Ureter (tissue), 1 donor: ENCODE measurements at places on chromosomes 4 and X. TPM values are rescaled to one million over a fixed set of nuclear protein-coding genes. Genes with fewer than 3 reads are reported as not detected.

- peak; percentile 60 for DNase-seq
These were observed 78.1 kb upstream of the BOD1L1 start for GRCh38 chr4:13705521-13706041.

ERCC6L gene
- total RNA-seq, result 0.26 TPM

- no peak for DNase-seq
These were observed 100.4 kb upstream of the FAM9B start for GRCh38 chrX:9134366-9134765.

- no peak for DNase-seq
These were observed 5.0 kb downstream of the SYN1 start for GRCh38 chrX:47614618-47615017.

DNA sequence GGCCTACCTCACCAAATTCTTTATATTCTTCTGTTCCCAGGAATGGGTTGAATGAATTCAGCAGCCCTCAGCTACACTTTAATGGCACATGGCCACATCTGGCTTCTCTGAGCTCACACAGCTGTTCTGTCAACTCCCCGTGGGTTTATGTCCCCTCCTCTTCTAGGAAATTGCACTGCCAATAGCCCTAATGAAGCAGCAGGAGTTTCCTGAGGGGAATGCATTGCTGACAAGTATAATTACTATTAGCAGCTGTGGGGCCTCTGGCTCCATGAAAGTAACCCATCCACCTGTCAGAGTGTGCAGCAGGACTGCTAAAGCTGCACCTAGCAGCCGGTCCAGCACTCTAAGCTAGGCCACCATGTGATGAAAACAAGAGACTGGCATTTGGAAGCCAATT, 50.3 kb downstream of the FTHL17 start:
- DNase-seq, result no peak

DNA sequence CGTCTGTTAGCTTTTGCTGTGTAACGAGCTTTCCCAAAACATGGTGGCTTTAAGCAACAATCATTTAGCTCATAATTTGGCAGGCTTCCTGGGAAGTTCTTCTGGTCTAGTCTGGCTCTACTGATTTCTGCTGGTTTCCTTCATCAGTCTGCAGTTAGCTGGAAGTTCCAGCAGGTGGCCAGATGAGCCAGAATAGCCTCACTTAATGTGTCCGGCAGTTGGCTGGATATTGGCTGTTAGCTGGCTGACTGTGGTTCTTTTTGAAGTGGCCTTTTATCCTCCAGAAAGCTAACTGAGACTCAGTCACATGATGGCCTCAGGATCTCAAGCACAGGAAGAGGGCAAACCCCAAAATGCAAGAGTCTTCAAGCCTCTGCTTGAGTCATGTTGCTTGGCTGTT, 34.9 kb downstream of the FTHL17 start:
- no peak for DNase-seq

GRCh38 chr4:87838890-87839591, 6.3 kb downstream of the MEPE start:
- no peak for DNase-seq

GRCh38 chr4:146224326-146224966, 10.1 kb downstream of the REELD1 start:
- DNase-seq, result no peak

LPAR4 gene
- 0.18 TPM for total RNA-seq

ARX gene
- not detected for total RNA-seq

DNA sequence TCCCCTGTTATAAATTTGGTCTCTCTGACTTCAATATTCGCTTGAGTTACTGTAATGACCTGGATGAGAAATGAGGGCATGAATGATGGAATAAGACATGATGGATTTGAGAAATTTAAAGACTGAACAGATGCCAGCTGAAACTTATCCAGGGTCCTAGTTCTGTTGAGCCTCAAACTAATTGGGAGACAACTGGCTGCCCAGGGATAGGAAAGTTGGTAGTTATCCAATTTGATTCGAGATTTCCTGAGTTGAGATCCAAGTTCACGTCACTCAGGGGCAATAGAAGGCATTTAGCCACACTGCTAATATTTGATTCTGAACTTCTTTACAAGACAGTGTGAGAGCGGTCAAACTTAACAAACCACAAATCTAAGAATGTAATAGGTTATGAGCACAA, 159.0 kb upstream of the CXCL13 start:
- DNase-seq, result no peak

DNA sequence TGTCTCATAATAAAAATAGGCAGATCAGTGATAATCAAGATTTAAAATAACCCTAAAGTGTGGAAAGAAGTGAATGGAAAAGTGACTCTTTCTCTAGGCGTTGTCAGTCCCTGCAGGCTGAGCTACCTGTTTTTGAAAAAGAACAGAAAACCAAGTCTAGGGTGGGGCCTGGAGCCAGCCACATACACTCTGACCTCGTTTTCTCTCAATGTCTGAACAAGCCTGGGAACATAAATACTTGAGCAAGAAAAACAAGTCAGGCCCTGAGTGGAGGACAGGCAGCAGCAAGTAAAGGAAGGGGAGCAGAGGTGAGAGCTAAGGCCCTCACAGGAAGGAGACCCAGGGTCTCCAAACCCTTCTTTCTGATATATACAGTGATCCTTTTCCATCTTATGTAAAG, 91.7 kb upstream of the HPF1 start:
- peak; percentile 70 for DNase-seq

MAGEB2 gene
- total RNA-seq, result not detected

BEX5 gene
- 3.7 TPM for total RNA-seq

DNA sequence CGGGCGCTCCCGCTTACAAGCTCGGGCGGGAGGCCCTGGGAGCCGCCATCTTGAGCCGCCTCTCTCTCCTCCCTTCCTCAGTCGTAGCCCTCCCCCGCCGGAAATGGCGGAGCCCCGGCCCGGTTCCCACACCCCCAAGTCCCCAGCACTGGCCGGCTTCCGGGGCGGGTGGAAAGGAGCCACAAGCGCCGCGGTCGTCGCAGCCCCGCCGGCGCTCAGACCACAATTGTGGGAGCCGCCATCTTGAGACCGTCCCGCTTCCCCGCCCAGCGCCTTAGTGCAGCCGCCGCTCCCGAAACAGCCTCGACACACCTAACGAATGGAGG, 531 bp downstream of the HCFC1 start:
- DNase-seq, result peak; percentile 94

ZFYVE28 gene
- 19.8 TPM for total RNA-seq

GRCh38 chrX:150358651-150359050, 4.5 kb upstream of the MAMLD1 start:
- DNase-seq, result peak; percentile 2

DMP1 gene
- total RNA-seq, result not detected

MAGEA10 gene
- total RNA-seq, result not detected

- no peak for DNase-seq
These were observed 82.8 kb downstream of the CPZ start for GRCh38 chr4:8675383-8675782.

POU4F2 gene
- not detected for total RNA-seq

DNA sequence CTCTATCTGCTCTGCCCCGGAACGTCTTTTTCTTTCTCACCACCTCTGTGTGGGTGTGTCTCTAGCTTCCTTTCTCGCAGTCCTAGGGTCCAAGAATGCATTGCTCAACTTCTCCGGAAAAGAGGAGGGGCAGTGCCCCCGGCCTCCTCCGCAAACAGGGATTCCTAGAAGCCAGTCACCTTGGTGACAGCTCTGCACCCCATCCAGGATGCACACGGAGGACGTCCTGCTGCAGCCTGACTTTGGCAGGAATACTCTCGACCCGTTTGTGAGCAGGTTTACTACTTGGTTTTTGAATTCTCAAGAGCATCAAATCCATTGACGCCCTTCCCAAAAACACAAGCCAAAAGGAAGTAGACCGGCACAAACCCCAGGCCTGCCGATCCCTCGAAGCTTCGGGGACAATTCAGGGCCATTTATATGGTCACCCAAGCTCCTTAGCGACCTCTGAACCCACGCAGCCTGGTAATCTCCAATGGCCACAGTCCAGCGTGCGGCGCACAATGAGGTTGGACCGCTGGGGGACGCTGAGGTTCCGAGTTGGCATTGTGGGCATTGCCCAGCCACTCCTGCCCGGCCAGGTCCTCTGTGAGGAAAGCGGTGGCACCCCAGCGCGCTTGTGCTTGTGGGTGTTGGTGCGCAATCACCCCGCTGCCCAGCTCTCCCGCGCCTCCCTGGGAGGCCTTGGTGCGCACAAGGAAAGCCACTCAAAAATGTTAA, 9.8 kb downstream of the NKX3-2 start:
- no peak for DNase-seq

NDST3 gene
- total RNA-seq, result not detected

GALNTL6 gene
- 0.29 TPM for total RNA-seq

DNA sequence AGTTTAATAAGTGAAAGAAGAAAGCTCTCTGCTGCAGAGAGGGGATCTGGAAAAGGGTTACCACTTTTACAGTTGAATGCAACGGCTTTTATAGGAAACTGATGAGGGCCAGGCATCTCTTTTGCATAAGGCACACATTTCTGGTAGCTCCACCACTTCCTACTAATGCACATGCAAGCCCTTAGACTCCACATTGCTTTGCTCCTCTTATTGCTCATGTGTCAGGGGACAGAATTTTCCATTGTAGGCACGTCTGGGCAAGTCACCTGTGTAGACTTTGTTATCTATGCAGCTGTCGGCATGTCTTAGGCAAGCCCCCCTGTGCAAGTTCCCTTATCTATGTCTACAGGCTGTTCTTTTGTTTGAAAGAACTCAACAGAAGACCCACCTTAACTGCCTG, 294.6 kb upstream of the STS start:
- no peak for DNase-seq

GRCh38 chr4:177740563-177740962, 298.3 kb upstream of the AGA start:
- DNase-seq, result no peak

GRCh38 chr4:126479709-126480108, 1153.0 kb upstream of the INTU start:
- no peak for DNase-seq

DGAT2L6 gene
- not detected for total RNA-seq

DNA sequence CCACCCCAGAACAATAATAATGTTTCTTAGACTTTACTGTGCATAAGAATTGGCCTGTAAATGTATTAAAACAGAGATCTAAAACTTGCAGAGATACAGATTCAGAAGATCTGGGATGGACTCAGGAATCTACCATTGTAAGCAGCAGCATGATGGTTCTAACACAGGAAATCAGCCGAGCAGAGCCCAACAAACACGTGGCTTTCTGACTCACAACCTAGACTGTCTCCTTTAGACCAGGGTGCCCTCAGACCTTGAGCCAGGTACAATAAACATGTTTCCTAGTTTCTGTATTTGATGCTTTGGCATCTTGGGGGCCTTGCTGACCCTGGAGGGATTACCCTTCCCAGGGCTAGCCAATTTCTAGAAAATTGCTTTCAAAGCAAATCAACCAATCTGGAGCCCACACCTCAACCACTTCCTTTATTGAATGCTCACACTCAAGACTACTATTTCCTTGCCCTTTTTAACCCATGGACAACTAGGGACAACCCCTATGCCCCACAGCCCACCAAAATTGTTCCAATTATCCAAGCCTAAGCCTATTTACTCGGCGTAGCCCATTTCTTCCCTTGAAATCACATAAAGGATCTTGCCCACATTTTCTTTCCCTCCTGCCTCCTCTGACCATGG, 80.5 kb downstream of the TBC1D9 start:
- DNase-seq, result no peak

TBC1D14 gene
- total RNA-seq, result 44.8 TPM

DNA sequence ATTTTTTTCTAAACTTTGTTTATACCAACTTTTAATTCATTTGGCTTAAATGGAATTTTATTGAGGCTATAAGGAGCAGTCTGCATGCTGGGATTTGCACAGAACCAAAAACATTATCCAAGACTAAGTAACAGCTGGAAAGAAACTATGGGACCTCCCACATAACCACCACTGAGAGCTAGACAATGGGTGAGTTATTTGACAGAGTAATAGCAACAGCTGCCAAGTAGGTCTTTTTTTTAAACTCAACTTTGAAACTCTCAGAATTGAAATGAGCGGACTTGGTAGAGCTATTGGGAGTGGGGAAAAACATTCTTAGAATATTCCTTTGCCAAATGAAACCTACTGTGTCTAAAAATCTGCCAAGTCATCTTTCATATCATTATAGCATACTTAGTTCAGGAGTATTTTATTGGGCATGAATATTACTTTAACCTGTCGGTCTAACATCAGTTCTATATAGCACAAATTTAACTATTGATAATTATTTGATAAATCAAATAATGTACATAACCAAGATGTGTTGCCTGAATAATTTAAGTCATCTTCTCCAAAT, 1428.0 kb downstream of the PCDH7 start:
- DNase-seq, result no peak

- no peak for DNase-seq
These were observed 33.5 kb downstream of the HTRA3 start for GRCh38 chr4:8303081-8303480.

- no peak for DNase-seq
These were observed 260.6 kb downstream of the TRIML1 start for GRCh38 chr4:188399834-188400233.

GRCh38 chr4:25146076-25146475, 14.2 kb downstream of the SEPSECS start:
- DNase-seq, result no peak

- no peak for DNase-seq
These were observed 82.3 kb downstream of the PRSS12 start for GRCh38 chr4:118270492-118270891.

AWAT2 gene
- not detected for total RNA-seq

- no peak for DNase-seq
These were observed 118.6 kb upstream of the NEIL3 start for GRCh38 chr4:177190995-177191580.

HPGDS gene
- 4.4 TPM for total RNA-seq

- DNase-seq, result no peak
These were observed 243.0 kb upstream of the TEX13A start for GRCh38 chrX:105463473-105463872.

DNA sequence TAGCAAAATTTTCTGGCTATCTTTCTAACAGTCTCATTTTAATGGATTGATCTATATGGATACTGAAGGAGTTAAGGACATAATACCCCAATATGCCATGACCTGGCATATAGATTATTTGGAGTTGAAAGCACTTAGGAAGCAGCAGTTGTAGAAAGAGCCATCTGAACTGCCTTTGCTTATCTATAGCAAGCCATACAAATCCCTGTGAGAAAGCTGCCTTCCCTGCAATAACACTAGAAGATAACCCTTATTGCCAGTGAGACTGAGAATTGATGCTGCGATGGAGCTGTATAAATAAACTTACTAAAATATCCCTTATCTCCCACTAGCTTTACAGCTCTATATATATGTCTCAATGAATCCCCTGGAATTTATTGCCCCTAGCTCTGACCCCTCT, 346.3 kb downstream of the TECRL start:
- DNase-seq, result no peak

- DNase-seq, result no peak
These were observed 120.1 kb downstream of the PTTG2 start for GRCh38 chr4:38080061-38080974.
